Fibroblast of the aortic adventitia (primary cell): ENCODE measurements at places on chromosomes 4 and X. TPM values are rescaled to one million over a fixed set of nuclear protein-coding genes. Genes with fewer than 3 reads are reported as not detected.
A peak's percentile ranks its signal among the peaks of the same experiment; 100 is the strongest.

- no peak for DNase-seq
These were observed 11.3 kb downstream of the PPP2R3B start for GRCh38 chrX:375181-376036.

GRCh38 chr4:148141501-148141900, 300.7 kb downstream of the NR3C2 start:
- DNase-seq = no peak

DNA sequence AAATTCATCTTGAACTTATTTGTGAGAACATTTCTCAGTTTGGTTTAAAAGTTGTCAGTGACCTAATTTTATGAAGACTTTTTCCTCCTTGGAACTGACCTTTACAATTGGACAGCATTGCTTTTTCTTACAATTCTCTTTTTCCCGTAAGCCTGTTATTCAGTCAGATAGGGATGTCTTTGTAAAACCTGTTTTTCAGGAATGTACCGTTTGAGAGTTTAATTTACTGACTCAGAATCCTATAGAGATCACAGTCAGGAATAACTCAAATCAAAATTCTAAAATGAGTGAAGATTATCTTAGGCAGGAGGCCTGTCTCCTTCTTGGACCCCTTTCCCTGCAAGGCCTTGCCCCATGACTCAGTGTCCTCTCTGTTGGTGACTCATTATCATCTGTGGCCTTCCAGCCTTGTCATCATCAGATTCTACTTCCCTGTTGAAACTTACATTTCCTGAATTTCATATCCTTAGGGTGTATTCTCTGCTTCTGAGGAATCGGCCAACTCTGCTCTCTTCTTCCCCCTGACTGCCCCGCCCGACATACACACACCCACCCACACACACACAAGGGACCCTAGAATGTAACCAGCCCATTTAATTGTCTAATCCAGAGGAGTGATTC, 99.8 kb downstream of the ARHGAP10 start:
- peak; percentile 82 for DNase-seq

RIPPLY1 gene
- total RNA-seq = not detected in 2 replicates

HSFX4 gene
- not detected in 2 replicates for total RNA-seq

GRCh38 chr4:76578002-76578560, 143.1 kb downstream of the SHROOM3 start:
- no peak for DNase-seq

NEIL3 gene
- 3.7 and 20.8 TPM in 2 replicates for total RNA-seq

GRCh38 chr4:6349896-6350603, 80.4 kb downstream of the WFS1 start:
- peak; percentile 63 for DNase-seq

- peak; percentile 29 for DNase-seq
These were observed 95.4 kb downstream of the COL25A1 start for GRCh38 chr4:109207061-109207460.

GRCh38 chr4:94448815-94449375, 2.8 kb upstream of the PDLIM5 start:
- no peak for DNase-seq

TRIM75 gene
- not detected in 2 replicates for total RNA-seq

GRCh38 chr4:30295652-30296051, 424.5 kb upstream of the PCDH7 start:
- no peak for DNase-seq

GRCh38 chr4:103054030-103054429, 22.5 kb downstream of the SLC9B2 start:
- DNase-seq = no peak

DNA sequence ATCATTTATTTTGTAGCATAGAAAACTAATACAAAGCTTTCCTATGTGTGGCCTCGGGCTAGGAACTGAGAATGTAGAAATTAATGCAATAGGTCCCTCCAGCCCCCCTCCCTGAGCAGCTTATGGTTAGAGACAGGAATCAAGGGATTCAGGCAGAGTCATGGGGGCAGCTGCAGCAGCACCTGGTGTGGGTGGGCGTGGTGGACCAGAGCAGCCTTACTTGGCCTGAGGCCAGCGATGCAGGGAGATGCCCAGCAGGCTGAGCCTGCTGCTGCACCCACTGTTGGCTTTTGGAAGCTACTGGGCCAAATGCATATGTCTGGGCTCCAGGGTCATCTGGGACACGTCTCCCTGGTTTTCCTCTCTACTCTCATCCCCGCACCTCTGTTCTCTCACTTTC, 74.0 kb downstream of the STK32B start:
- DNase-seq = no peak

AFM gene
- total RNA-seq = not detected in 2 replicates

- DNase-seq = peak; percentile 58
These were observed 47.2 kb upstream of the GK2 start for GRCh38 chr4:79455216-79455615.
